Fibroblast of lung (primary cell): ENCODE measurements at places on chromosomes 12 and 14. TPM values are rescaled to one million over a fixed set of nuclear protein-coding genes. Genes with fewer than 3 reads are reported as not detected.

DNA sequence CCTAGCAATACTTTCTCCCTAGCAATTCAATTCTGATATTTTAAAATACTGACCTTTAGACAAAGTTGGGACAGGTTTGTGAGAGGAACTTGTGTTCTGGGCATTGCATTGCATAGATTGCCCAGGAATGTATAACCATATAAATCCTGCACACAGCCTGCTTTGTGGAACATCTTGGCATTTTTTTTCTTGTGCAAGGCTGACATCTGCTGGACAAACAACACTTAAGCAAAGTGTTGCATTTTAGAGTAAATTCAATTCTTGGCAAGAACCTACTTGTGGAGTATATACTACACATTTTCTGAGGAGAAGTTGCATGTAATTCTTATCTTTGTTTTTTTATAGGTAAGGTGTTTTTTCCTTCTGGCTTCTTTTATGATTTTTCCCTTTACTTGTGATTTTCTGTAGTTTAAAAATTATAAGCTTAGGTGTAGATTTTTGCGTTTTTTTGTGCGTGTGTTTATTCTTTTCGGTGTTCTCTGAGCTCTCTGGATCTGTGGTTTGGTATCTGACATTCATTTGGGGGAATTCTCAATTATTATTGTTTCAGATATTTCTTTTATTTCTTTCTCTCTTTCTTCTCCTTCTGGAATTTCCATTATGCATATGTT, 26.4 kb downstream of the TESPA1 start:
- peak; percentile 81 for DNase-seq

The SLC6A12 gene
- total RNA-seq = under 0.01 TPM in 1 of 2 replicates, not detected in the other

DNA sequence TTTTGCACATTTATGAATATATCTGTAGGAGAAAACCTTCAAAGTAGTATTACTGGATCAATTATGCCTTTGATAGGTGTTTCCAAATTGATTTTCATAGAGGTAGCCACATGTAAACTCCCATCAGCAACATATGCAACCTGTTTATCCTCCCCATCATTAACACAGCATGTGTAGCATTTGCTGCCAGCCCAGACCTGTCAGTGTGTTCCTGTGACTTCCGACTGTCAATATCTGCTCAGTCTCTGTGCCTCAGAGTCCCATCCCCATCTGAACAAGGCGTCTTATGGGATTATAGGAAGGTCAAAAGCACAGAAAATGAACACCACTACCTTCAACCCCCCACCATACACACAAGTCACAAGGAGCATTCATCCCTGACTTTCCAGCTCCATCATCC, 9.5 kb upstream of the CAPRIN2 start:
- DNase-seq = no peak

- peak; percentile 84 for DNase-seq
Measured at GRCh38 chr12:779745-780734, 27.7 kb downstream of the WNK1 start.

- no peak for DNase-seq
Measured at GRCh38 chr12:52633383-52633782, 15.0 kb upstream of the KRT73 start.
